NCI-H446 treated with DMSO at 0.1 percent for 48 hours (cell line): ENCODE measurements at places on chromosomes 1 and 21.

GRCh38 chr1:167841530-167841929 lies 72.4 kb downstream of the ADCY10 start:
- no peak for DNase-seq

DNA sequence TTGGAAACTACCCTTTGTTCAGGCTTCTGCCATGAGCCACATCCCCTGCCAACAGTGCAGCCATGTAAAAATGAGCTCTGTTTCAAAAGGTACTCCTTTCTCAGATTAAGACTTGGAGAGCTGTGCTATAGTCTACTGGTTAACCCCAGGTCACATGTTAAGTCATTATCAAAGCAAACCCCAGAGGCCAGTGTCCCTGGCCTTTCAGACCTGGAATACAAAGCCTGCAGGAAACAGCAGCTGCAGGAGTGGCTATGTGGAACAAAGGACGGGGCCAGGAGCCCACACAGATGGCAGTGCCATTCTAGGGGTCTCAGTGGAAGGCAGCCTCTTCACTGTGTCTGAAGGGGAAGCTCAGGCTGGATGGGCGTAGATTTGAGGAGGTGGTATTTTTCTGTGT lies 6.7 kb downstream of the ZNF496 start:
- no peak for DNase-seq

GRCh38 chr1:201676197-201676596 lies 137.3 kb downstream of the NAV1 start:
- DNase-seq: no peak

GRCh38 chr21:42479582-42479981 lies 16.4 kb downstream of the RSPH1 start:
- DNase-seq: no peak

DNA sequence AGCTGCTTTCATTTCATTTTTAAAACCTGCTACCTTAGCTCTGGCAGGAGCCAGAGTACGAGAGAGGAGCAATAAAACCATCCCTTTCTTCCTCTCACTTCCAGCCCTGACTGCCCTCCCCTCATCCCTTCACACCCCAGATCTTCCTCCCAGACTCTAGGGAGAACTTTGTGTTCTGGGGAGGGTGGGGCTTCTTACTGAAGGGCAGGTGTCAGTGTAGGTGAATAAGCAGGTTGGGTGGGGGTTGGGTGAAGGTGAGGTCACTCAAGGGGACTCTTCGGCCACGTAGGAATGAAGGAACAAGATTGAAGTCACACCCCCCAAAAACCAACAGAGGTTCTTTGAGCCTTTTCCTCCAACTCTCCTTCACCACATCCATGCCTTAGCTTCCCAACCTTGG lies 88.9 kb downstream of the CD58 start:
- DNase-seq: no peak

GRCh38 chr1:204062106-204062505 lies 10.8 kb upstream of the SOX13 start:
- DNase-seq: no peak
